ENCODE measurements at places on chromosomes 1 and 21.

GRCh38 chr1:156502894-156503697 lies 2.5 kb upstream of the MEF2D start:
- DNase-seq, result no peak

GRCh38 chr21:25573409-25574206 lies 33.7 kb downstream of the MRPL39 start:
- no peak for DNase-seq

DNA sequence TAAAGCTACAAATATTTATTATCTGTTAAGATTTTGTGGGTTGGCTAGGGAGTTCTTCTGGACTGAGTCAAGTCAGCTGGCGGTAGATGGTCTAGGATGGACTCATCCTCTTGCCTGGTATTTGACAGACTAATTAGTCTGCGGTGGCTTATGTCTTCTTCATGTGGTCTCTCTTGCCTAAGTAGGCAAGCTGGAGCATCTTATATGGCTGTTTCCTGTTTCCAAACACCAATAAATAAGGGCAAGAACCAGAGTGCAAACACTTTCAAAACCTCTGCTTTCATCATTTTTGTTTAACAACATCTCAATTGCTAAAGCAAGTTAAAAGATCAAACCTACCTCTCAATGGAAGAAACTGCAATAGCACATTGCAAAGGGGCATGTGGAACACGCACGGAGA lies 484.8 kb downstream of the PTPRC start:
- DNase-seq, result no peak

GRCh38 chr1:67676946-67677345 lies 8.1 kb upstream of the GADD45A start:
- no peak for DNase-seq

DNA sequence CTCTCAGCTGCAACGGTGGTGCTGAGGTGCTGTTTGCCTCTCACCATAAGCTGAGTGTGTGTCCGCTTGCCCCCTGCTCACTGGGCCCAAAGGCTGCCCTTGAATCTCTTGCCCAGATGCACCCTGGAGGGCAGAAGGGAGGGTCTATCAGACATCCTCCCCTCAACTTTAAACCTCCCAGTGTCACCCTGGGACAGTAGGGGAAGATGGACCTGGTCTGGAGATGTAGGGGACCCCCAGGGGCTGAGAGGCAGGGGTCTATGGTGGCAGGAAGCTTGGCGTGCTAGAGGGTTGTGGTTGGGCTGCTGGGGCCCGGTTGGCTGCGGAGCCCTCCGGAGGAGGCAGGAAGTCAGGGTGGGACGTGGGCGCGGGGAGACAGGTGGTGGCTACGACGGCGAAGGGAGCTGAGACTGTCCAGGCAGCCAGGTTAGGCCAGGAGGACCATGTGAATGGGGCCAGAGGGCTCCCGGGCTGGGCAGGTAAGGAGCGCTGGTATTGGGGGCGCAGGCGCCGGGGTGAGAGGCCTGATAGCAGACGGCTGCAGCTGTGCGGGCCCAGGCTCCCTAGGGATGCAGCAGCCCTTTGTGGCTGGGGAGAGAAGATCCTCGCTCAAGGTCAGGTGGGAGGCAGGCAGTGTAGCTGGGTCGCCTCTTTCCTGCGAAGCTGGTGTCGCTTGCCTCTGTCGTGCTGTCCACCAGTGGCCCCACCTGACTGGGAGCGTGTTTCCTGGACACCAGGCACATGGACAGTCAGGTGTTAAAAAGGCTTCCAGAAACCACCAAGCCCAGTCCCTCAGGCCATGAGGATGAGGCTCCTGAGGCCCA lies at the start of gene LCK:
Gene LCK (plus strand): TSS at position 373 of the 824 bp plus-strand sequence. CDS start 23,065 bp downstream, outside the sequence.
- DNase-seq, result no peak

GRCh38 chr1:42765832-42766740 lies 742 bp downstream of the P3H1 start:
- no peak for DNase-seq

- DNase-seq, result no peak
Observed at GRCh38 chr1:25804244-25804963, 4.4 kb downstream of the SELENON start.

- no peak for DNase-seq
Observed at GRCh38 chr1:25570798-25571521, 27.6 kb downstream of the LDLRAP1 start.

- no peak for DNase-seq
Observed at GRCh38 chr1:112460615-112461014, 48.1 kb upstream of the WNT2B start.
